ENCODE measurements at places on chromosomes 3 and 15.

GRCh38 chr3:141058996-141059395 is 7.8 kb downstream of the SPSB4 start:
- no peak for DNase-seq

DNA sequence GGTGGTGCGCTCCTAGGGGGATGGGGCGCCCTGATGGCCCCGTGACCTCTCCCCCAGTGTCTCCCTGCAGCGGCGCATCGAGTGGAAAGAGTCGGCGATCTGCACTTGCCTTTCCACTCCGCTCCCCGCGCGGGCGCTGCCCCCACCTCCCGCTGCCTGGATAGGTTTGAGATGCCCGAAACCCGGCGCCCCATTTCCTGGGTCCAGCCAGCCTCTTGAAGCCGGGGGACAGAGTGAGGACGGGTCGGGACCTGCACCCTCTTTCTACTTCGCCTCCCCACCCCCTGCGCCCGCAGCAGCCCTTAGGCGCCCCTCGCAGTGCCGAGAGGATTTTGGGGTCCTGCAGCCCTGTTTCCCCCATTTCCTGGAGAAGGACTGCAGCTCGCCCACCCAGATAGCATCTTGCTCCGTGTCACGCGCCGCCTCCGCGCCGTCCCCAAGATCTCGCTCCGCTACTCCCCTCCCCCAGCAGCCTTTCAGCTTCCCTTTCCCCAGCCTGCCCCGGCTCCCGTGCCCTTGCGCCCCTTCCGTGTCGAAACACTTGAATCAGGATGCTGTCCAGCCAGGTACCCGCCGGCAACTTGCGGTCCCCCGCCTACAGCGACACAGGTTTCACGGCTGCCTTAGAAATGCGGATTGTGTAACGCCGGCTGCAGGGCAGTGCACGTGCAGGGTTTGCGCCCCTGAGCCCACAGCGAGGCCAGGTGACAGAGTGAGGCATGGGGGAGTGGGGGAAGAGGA is 519 bp downstream of the ABHD6 start:
- peak; percentile 37 for DNase-seq

DNA sequence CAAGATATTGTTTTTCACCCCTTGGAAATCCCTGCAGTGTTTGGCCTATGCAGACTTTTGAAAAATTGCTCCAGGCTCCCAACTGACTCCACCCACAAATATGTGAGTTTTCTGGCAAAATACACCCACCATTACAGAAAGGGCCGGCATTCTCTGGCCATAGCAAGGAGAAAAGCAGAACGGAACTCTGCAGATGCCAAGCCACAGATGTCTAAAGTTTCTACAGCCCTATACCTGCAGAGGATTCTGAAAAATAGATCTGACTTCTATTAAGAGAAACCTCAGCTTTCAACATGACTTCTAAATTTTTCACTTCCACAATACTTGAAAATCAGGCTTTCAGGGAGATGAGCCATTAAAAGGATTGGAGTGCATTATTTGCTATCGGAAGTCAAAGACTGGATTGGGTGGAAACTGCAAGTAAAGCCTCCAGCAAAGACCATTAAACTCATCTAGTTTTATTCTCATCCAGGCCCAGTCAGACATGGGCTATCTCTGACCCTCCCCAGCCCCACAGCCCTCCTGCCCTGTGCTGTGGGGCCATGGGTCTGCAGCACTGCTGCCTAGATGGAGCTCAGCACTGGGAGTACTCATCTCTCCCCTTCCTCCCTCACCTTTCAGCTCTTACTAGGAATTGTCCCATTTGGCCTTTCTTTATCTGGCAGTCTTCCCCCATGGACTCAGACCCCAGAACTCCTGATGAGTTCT is 243.1 kb upstream of the GOLGA6L4 start:
- no peak for DNase-seq

DNA sequence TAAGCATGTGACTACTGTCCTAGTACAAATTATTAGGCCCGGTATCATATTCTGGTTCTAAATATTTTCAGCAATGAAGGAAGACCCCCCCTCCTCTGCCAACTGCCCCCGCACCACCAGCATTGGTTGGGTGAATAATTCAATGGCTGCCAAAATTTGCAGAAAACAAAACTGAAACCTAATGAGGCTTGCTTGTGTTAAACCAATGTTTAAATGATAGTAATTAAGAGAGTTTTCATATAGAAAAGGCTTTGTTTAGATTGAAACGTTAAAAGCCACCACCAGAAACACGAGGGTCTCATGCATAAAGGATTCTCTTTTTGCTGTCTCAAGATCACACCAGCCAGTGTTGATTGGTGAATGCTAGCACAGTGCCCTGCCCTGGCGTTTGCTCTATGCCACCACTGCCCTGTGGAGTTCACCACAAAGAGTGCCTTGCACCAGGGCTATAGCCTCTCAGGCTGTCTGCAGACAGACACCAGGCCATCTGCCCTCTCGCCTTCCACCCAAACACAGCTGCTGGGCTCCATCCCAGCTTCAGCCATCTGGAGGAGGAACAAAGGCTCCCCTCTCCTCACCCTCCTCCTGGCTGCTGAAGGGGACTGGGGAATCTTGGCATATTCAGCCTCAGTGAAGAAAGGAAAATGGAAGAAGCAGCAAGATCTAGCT is 200.3 kb upstream of the PFN2 start:
- DNase-seq: no peak

- DNase-seq: no peak
Observed at GRCh38 chr15:74863239-74864056, 9.7 kb downstream of the SCAMP2 start.

DNA sequence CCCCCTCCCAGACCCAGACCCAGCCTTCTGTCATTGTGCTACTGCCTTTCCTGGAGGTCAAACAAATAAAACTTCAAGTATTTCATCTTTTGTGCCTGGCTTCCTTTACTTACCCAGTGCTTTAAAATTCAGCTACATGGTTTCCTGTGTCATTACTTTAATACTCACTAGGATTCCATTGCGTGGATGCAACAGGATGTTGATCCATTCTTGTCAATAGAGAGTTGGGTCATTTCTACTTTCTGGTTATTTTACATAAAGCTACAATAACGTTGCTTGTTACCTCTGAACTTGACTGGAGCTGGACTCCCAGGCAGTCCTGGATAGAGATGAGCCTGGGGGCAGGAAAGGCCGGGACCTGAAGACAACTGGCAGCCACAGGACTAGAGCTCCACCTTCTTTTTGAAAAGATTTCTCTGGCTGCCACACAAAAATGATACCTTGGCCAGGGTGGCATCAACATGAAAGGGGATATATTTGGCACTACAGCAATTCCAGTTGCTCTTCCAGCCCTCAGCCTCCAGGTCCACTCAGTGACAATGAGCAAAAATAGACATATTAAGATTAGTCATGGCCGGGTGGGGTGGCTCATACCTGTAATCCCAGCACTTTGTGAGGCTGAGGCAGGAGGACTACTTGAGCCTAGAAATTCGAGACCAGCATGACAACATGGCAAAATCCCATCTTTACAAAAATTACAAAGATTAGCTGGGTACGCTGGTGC is 23.3 kb upstream of the HEG1 start:
- DNase-seq: peak; percentile 21

DNA sequence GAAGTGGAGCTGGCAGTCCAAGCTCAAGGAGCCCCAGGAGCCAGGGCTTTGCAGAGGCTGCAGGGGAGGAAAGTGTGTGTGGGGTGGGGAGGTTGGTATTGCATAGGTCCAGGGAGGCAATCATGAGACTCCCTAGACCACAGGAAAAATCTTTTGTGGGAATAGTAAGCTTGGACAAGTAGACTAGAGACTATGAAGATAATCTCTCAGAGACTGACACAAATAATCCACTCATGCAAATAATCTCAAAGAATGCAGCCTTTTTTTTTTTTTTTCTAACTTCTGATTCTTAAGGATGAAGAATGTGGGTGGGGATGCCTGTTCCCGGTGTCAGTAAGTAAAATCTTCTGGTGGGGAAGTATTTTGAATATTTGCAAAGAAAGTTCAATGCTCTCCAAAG is 113.7 kb downstream of the GREM1 start:
- DNase-seq: no peak

DNA sequence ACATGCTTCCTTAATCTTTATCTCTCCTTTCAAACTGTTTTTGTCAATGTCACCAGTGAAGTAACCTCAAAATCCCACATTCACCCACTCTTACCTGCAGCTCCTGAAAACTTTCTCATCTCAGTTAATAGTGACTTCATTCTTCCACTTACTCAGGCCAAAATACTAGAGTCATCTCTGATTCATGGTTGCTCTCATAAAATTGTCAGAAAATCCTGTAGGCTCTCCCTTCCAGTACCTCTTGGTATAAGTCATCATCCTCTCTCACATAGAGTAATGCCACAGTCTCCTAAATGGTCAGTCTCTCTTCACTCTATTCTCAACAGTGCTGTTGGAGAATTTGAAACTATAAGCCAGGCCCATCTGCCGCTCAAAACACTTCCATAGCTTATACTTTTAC is 34.9 kb upstream of the POU1F1 start:
- no peak for DNase-seq

GRCh38 chr15:58471348-58471747 is 39.6 kb downstream of the LIPC start:
- DNase-seq: no peak

GRCh38 chr3:172836390-172836997 is 86.0 kb downstream of the ECT2 start:
- peak; percentile 57 for DNase-seq

DNA sequence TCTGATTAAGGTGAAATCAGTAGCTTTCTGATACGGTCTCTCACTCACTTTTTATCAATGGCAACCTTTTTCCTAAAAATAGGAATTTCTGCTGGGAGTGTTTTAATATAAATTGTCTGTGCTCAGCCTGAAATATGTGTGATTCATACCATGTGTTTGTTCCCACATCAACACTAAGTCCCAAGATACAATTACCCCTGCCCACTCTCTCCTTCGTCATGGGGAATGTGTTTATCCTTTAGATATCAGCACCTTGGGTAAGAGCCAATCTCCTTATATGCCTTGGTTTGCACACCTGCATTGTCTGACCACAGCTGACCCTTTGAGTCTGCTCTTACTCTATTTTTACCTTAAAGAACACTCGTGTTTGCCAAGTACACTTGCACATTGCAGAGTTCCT is 356.4 kb downstream of the LPP start:
- no peak for DNase-seq

GRCh38 chr3:94064243-94064860 is 1.5 kb downstream of the NSUN3 start:
- DNase-seq: no peak

DNA sequence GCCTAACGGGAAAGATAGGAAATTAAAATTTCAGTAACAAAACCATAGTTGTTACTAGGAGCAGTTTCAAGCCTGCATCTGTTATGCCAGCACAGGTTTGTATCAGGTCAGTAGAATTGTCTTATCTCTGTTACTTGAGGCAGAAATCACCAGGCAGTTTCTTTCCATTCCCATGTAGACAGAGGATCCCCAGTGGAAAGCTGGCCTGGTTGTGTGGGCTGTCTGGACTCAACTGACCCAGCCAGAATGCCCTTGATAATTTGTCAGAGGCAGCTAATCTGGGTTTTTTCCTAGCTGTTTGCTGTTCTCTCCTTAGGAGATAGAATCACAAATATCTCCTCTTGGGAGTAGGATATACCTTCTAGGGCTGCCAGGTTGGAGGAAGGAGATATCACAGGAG is 1044.7 kb downstream of the IGSF11 start:
- no peak for DNase-seq

DNA sequence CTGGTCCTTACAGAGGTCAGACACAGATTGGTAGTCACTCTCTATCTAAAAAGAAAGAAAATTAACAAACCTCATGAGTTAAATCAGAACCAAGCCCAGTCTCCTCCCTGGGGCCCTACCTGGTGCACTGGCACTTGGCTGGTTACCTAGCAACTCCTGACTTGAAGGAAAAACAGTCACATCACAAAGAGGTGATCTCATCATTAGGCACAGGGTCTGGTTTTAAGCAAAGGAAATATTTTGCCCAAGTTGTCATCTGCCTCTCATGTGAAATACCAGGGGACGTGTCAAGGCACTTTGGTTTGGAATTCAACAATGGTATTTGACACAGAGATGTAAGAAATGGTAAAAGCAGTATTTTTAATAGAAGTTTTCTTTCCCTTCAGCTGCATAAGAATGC is 47.7 kb upstream of the FMN1 start:
- DNase-seq: no peak

DNA sequence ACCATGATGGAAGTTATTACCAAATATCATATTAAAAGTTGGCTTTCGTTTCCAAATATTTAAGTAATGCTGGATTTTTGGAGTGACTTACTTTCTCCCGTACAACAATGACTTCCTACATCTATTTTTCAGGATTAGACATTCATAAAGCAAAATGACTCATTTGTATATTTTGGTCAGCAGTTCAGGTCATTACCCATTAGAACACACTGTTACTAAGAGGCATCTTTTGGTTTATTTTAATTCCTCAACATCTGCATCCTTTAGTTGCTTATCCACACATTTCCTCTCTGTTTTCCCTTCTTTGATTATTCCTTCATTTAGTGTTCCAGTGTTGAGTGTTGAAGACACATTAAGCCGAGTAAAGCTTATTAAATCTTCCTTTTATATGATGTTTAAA is 348.2 kb downstream of the NAALADL2 start:
- DNase-seq: no peak

DNA sequence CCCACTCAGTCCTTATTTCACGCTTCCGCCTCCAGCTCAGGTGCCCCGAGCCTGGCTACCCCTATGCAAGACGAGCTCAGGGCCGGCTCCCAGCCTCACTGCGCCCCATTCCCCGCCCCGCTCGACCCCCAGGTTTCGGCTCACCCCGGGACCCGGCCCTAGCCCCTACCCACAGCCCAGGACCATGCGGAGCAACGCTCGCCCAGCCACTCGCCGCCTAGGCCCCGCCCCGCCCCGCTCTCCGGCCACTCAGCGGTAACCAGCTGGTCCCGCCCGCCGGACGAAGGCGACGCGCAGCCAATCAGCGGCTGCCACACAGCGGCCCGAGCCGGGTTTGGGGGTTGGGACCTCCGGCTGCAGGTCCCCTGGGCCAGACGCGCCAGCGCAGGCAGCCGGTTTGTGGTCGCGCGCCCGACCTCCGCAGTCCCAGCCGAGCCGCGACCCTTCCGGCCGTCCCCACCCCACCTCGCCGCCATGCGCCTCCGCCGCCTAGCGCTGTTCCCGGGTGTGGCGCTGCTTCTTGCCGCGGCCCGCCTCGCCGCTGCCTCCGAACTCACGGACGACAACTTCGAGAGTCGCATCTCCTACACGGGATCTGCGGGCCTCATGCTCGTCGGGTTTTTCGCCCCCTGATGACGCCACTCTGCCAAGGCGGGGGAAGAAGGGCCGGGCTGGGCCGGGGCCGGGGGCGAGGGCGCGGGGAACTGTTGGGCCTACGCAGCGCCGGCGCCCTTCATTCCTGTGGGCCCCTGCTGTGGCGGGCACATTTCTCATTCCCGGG is at the start of gene CATSPER2:
Gene CATSPER2 (minus strand): TSS at position 196 of the 781 bp plus-strand sequence. CDS start 783 bp downstream, outside the sequence.
- DNase-seq: no peak

- no peak for DNase-seq
Observed at GRCh38 chr3:70608434-70608833, 296.0 kb upstream of the MDFIC2 start.

Measured in NB4 (cell line).